ENCODE measurements at places on chromosomes 16 and 17.

DNA sequence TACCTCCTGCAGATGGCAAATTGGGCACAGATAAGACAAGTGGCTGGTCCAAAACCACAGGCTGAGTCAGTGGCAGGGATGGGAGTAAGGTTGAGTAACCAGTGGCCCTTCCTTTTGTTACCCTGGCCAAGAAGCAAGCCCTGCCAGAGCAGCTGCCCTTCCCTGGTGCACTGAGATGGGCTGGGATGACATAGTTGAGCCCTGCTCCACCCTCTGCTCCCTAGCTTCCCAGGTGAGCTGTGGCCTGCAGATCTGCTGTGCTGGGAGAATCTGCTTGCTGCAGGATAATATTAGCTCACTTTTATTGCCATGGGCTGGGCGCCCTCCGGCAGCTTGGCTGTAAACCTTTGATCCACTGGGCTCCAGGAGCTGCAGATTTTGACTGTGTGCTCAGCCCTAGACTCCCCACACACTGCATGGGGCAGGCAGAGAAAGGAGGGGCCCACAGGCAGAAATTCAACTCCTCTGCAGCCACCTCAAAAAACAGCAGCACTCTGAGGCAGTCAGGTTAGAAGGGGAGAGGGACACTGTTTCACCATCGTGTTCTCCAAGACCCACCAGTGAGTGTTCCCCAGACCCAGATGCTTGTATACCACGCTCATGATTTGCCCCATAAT, 101.8 kb downstream of the CBLN1 start:
- no peak for DNase-seq

DNA sequence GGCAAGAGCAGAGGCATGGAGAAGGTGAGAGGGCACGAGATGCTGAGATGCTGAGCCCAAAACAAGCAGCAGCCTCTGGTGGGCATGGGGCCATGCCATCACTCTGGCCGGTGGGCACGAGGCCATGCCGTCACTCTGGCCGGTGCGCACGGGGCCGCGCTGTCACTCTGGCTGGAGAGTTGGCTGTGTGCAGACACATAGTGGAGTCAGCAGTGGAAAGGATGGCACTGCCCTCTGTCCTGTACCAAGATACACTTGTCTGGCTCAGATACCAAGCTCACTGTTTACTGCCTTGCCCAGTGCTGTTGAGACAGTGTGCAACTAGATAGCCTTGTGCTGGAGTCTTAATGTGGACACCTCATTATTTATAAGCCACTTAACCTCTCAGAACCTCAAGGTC, 45.1 kb downstream of the CYB5D2 start:
- DNase-seq, result no peak

GRCh38 chr17:7775051-7775450, 57.5 kb downstream of the DNAH2 start:
- no peak for DNase-seq

DNA sequence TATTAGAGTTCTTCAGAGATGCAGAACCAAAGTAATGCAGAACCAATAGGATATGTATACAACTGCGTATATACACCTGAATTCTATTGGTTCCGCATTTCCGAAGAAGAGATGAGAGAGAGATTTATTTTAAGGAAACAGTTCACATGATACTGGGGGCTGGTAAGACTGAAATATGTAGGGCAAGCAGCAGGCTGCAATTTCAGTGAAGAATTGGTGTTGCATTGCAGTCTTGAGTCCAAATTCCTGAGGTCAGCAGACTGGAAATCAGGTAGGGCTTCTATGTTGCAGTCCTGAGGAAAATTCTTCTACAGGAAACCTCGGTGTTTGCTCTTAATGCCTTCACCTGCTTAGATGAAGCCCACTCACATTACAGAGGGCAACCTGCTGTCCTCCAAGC, 128.2 kb upstream of the MED13 start:
- DNase-seq, result no peak

- DNase-seq, result no peak
Measured at GRCh38 chr17:19320876-19321275, 41.6 kb downstream of the B9D1 start.

DNA sequence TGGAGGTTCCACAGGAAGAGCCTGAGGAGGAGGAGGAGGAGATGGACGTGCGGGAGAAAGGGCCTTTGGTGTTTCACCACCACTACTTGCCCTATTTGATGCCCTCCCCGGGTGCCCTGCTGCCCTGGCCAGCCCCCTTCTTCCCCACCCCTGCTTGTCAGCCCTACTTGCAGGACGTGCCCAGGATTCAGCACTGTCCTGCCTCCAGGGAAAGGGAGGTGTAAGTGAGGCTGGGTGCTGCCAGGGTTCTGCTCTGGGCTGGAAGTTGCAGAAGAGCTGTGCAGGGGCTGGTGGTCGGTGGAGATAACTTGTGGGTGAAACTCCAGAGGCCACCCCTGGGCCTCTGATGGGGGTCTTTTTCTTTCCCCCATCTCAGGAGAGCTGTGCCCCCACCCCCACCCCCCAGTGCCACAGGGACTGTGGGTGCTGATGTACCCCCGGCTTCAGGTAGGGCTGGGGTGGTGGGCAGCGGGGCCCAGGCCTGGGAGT, 3.0 kb downstream of the PRR29 start:
- DNase-seq, result no peak

All from GM12891 (cell line).